ENCODE measurements at places on chromosomes 16 and 17.
A peak's percentile ranks its signal among the peaks of the same experiment; 100 is the strongest.

DNA sequence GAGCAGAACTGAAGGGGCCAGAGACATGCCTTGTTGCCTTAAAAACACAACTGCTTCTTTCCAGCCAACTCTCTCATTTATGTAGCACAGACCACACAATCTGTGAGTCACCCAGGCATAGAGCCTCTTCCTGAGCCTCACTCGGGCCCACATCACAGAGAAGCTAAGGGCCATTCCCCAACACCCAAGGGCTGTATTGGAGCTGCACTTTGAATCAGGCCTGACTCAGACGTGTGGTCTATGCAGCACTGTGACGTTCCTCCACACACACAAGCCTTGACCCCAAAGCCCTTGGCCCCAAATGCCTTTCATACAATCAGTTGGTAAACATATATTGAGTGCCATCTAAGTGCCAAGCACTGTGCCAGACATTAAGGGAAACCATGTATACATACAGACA, 308.9 kb upstream of the DYNLRB2 start:
- DNase-seq = no peak

DNA sequence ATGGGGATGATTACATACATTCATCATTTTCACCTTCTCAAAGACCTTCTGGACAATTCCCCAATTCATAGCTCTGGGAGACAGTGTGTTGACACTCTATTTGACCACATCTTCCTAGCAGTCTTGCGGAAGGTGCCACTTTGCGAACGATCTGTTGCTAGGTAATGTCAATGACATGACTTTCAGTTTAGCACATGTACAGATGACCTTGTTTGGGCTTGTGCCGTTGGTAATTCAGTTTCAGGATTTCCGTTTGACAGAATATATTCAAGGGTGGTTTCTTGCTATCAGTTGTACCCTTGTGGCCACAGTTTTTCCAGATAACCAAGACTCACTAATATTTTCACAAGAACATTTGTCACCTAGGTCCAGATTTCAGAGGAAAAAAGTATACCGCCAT, 478.2 kb downstream of the WWOX start:
- no peak for DNase-seq

DNA sequence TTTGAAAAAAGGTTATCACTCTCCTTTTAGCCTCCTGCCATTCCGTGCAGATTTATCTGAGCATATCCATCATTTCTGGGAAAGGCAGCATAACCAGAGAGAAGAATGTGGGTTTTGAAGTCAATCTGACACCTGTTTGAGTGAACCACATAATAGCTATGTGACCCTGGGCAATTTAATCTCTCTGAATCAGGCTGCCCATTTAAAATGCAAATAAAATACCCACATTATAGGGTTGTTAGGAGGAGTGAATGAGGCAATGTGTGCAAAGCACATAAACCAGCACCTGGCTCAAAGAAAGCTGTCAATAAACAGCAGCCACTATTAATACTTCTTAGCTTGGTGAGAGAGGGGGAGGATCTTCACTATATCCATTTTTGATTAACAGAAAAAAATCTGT, 88.0 kb downstream of the CACNG1 start:
- no peak for DNase-seq

DNA sequence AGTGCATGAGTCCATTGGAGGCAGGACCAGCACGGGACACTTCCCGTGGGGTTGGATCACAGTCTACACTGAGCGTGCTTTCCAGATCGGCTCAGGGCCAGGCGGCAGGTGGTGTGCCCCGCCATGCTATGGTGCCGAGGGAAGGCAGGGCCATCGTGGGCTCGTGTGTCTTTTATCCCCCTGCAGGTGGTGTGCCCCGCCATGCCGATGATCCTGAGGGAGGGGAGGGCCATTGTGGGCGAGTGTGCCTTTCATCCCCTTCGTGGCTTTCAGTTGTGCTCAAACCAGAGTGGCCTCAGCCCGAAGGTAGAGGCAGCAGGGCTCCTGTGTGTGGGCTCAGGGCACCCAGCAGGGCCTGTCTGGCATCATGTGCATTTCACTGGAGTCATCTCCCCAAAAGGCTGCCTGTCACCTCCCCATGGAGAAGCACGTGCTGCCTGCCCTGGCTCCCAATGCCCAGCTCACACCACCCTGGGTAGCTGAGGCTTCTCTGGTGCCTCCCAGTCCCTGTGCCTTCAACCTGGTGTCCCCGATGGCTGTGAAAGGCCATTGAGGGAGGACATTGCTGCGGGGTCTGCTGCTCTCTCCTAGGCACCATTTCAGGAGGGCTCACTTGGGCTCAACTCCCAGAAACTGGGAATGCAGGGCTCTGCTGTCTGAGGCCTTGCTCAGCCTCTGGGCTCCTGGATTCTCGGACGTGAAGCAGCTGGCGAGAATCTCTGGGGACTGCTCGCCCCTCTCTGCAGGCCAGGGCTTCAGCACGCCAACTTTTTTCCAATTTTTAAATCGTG, 207.6 kb downstream of the NPIPB11 start:
- DNase-seq = no peak

DNA sequence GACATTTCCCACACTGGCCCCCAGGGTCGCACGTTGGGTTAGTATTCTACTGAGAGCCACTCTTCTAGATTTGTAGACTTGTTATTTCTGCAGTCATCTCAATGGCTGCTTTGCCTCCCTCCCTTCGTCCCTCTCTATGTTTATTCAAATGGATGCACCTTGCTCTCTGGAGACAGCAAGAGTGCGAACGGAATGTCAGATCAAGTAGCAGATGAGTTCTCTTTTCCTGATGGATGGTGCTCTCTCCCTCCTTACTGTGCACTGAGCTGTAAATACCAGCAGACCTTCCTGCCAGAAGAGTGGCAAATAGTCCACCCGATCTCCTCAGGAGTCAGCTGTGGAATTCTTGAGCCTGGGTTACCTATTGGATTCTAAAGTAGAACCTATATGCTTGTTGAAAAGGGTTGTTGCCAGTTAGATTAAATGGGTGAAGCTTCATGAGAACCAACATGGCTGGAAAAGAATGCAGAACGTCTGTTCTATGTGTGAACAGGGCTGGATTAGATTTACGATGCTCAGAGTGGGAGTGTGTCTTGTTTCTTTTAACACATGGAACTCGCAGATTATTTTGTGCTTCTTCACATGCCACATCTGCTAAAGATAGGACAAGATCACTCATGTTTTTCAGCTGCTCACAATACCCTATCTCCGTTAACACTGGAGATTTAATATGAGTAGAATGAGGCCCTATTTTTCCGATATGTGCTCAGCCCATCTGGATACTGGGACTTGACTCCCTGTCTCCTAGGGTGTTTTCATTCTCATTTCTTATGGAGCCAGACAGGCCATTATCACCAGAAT, 6.1 kb downstream of the GNAO1 start:
- DNase-seq = no peak

DNA sequence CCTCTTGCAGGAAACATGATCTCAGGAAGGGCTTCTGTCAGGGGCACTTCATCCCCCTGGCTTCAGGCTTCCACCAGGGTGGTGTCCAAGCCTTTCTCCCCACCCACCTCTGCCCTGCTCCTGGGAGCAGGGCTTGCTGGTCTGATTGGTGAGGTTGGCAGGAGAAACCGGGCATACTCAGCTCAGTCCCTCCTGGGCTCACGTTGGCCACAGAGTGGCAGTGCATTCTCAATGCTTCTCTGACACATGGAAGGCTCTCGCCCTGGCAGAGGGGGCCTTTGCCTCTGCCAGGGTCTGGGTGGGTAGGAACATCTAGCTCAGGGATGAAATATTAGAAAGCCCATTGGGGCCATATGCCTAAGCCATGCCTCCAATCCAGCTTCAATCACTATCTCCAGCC, 142.8 kb downstream of the AXIN2 start:
- DNase-seq = peak; percentile 1

DNA sequence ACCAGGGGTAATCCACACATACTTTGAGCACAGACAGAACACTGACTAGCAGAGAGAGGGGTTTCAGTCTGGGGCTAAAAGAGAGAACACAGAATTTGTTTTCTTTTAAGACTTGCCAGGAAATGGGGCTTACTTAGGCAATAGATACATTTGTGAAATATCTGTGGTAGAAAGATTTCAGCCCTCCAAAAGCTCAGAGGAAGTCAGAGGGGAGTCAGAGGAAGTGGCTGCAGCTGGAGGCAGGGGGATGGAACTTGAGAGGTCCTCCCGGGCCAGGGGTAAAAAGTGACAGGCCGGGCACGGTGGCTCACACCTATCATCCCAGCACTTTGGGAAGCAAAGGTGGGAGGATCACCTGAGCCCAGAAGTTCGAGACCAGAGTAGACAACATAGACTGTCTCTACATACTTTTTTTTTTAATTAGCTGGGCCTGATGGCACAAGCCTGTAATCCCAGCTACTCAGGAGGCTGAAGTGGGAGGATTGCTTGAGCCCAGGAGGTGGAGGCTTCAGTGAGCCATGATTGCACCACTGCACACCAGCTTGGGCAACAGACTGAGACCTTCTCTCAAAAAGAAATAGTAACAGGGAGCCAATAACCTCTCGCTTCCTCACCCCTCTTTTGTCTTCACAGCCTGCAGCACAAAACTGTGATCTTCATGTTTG, 49.9 kb downstream of the NLRC5 start:
- DNase-seq = no peak

DNA sequence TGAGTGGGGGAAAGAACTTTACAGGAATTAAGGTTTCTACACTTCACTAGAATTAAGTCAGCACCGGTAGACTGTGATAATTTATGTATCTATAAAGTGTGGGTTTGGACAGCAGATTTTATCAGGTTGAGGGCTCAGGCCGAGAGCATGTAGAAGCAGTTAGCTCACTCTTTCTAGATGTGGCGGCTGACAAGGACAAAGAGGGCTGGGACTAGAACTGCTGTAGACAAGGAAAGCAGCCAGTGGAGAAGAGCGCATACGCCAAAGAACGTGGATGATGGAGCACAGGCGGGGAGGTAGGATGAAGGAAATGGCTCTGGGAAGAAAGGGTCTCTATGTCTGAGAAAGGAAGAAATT, 504 bp upstream of the GOSR1 start:
- no peak for DNase-seq

DNA sequence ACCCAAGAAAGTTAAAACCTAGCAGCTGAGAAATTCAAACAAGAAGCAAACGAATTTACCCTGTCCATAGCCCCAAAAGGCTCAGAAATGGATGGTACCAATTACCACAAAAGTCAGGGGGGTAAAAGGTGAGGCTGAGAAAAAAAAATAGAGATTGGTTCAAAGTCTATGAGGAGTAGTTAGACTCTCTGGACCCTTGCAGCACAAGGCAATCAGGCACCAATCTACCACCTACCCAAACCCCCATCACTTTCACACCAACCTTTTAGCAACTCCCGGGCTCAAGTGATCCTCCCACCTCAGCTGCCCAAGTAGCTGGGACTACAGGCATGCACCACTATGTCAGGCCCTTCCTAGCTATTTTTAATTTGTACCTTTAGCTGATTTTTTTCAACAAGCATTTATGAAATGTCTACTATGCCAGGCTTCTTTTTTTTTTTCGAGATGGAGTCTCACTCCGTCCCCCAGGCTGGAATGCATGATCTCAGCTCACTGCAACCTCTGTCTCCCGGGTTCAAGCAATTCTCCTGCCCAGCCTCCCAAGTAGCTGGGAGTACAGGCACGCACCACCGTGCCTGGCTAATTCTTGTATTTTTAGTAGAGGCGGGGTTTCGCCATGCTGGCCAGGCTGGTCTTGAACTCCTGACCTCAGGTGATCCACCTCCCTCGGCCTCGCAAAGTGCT, 40.8 kb downstream of the USP32 start:
- DNase-seq = no peak

GRCh38 chr17:49439673-49440571, 25.2 kb upstream of the PHB1 start:
- DNase-seq = no peak

- no peak for DNase-seq
These were observed 114.4 kb downstream of the CDH13 start for GRCh38 chr16:82741073-82741615.

DNA sequence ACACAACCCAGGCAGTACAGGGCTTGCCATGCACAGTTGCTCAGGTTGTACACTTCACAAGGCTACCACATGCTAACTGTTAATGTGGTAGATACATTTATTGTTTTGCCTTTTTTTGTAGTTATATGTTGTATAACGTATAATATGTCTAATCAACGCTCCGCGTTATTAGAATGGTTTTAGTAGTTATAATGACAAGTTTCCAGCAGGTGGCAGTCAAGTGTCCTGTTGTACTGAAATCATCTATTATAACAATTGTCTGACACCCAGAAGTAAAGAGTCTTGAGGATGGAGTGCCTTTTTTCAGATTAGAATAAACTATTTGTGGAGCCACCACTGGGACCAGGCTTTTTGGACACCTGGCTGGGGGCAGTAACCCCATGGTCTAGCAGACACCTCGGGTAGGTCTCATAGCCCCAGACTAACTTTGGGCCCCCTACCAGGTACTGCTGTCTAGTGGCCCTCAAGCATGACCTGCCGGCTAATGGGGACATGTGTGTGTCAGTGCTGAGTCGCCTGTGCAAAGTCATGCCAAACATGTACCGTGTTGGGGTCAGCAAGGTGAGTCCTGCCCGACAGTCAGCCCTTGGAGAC, 32.8 kb downstream of the MYO15A start:
- DNase-seq = peak; percentile 62

- peak; percentile 24 for DNase-seq
These were observed 7.4 kb downstream of the CIBAR2 start for GRCh38 chr16:85104821-85105391.

DNA sequence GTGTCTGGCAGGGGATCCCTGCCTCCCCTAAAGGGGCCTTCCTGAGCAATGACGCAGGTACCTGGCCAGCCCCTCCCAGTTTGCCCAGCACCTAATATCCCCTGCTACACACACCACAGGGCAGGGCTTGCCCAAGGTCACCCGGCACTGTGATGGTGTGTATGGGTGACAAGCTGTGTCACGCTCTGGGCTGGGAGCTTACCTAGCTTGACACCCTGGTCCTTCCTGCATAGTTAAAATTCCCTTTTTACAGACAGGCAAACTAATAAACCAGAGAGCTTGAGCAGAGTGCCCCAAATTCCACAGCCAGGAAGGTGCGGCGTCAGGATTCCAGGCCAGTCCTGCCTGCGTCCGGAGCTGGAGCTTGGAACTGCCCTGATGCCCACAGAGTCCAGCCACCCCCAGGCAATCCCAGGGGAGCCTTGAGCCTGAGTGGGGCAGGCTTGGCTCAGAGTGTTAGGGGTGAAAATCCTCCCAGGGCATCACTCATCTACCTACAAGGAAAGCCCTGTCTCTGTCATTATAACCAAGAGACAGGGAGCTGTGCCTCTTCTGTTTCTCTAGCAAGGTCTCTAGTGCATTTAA, 18.1 kb downstream of the MMP15 start:
- no peak for DNase-seq

GRCh38 chr16:66287926-66288325, 78.6 kb upstream of the CDH5 start:
- no peak for DNase-seq
